Anterior cingulate cortex (tissue), 58 donors: ENCODE measurements at places on chromosomes 7 and 10.

DNA sequence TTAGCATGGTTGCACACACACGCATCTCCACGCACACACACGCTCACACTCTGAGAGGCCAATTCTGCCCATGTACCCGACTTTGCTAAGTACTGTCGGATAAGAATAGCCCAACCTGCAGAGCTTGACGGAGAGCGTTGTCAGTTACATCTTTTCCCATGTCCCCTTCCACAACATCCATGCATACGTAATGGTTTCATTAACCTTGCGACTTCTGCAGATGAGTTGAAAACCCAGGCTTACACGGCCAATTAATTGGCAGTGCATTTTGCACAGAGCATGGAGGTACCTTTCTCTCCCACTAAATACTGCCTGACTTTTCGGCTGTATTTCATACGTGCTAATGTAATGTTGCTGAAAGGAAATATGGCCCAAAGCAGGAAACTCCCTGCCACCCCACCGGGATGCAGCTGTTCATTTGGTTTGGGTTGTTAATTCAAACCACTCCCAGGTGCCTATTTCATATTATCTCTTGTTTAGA is 291.2 kb upstream of the HABP2 start:
- no peak for DNase-seq

DNA sequence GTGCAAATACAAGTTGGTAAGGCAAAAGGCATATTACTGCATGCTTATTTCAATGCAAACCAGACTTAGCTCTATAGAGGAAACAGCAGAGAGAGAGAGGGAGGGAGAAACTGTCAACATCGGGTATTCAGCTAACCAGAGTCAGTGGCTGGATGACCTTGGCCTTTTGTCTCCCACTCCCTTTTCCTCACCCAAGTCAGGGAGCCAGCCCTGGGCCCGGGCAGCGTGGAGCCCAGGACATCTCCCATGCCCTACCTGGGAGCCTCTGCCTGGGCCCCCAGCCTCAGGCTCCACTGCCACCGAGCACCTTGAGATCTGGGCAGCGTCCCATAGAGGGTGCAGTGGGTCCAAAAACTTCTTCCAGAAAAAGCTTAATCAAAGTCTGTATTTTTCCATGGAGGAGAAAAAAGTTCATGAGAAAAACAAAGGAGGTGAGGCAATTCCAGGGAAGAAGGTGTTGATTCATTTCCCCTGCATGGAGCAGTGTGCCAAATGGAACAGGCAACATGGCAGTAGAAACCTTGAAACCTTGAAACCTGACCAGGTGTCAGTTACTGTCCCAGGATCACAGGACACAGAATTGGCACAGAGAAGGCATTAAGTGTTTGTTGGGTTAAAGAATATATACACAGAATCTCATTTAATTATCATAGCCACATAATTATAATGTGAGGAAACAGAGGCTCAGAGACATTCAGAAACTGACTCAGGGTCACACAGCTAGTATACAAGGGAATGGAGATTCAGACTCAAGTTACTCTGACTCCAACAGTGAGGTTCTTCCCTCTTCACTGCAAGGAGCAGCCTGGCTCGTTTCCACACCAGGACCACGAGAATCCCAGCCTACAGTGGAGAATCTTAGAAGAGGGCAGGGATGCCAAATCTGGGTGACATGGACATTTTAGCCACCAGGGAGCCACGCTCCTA is 5.8 kb upstream of the NCOA4 start:
- no peak for DNase-seq

DNA sequence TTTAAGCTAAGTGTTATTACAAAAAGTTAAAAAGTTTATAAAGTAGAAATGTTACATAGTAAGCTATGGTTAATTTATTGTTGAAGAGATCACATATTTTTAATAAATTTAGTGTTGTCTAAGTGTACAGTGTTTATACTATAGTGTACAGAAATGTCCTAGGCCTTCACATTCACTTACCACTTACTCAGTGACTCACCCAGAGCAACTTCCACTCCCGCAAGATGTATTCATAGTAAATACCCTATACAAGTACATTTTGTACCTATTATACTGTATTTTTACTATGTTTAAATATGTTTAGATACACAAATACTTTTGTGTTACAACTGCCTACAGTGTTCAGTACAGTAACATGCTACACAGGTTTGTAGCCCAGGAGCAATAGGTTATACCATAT is 69.2 kb downstream of the DNAJC1 start:
- no peak for DNase-seq

- DNase-seq = no peak
Measured at GRCh38 chr7:137371616-137372015, 28.1 kb upstream of the PTN start.

DNA sequence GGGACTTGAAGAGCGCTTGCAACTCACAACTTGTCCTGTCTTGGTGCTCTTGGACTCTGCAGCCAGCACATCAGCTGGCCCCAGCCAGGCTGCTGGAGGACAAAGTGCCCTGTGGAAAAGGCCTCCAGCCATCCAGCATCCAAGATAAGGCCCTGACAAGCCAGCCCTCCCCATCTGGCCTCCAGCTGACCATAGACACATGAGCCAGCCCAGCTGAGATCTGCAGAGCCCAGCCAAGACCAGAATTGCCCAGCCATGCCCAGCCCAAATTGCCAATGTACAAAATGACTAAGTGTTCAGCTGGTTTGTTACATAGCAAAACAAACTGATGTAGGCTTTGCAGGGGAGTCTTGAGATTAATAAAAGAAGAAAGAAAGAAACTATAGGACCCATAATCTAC is 36.0 kb upstream of the FRMD4A start:
- no peak for DNase-seq

- peak; percentile 58 for DNase-seq
Measured at GRCh38 chr7:143362131-143363015, at the start of gene FAM131B. TSS of gene FAM131B (minus strand) at chr7:143362713. CDS start at chr7:143362603, 110 bp downstream.

GRCh38 chr10:98587156-98587837 is 140.6 kb upstream of the HPS1 start:
- DNase-seq = no peak
